ENCODE measurements at places on chromosomes 5 and 9.

- DNase-seq: no peak
Measured at GRCh38 chr9:132127888-132128534, 33.8 kb upstream of the NTNG2 start.

- no peak for DNase-seq
Measured at GRCh38 chr9:82313697-82314096, 325.1 kb downstream of the SPATA31D1 start.

GRCh38 chr5:171712616-171713015, 73.0 kb upstream of the SMIM23 start:
- no peak for DNase-seq

DNA sequence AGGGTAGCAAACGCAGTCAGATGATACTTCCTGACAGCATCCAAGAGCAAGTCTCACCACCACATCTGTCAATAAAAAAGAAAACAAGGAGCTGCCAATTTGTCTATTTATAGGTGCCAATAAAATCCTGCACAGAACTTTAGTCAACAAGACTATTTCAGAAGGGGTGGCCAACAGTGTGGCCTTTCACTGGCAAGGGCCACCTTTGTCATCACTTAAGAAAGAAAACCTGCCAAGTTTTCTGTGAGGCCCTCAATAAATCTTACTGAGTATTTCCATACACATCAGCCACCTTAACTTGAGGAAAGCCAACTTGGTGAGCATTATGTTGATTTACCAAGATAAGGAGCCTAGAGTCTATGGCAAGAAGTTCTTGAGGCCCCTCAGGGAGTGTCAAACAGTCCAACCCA, 312.3 kb downstream of the ENC1 start:
- DNase-seq: no peak

DNA sequence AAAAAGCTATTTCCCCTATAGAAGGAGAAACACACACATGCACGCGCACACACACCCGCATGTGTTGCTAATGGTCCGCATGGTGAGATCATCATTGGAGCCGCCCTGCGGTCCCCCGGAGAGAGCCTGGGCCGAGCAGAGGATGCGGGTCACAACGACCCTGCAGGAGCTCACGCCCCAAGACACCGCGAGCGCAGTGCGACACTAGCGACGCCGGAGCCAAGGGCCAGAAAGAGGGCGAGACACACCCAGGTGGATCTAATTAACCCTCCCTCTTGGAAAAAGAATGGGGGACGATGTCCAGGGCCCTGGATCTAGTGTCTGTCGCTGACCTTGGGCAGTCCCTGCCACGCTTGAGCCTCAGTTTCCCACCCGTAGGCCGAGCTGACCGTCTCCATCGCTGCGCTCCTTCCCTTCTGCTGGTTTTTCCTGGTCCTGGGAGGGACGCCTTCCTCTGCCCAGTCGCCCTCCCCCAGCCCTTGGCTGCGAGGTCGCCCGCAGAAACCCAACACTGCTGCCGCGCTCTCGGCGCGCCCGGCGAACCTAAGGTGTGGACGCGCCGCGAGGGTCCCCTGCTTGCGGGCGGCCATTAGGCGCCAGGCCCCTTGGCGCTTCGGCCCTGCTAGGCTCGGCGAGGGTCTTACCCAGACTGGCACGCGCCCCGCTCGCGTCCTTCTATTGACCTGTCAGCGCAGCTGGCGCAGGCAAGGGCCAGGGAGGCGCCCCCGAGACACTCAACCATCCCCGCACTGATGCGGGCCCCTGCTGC, 47.5 kb upstream of the RNF20 start:
- DNase-seq: peak; percentile 49

GRCh38 chr5:111755942-111756381, 1.0 kb downstream of the NREP start:
- peak; percentile 86 for DNase-seq

DNA sequence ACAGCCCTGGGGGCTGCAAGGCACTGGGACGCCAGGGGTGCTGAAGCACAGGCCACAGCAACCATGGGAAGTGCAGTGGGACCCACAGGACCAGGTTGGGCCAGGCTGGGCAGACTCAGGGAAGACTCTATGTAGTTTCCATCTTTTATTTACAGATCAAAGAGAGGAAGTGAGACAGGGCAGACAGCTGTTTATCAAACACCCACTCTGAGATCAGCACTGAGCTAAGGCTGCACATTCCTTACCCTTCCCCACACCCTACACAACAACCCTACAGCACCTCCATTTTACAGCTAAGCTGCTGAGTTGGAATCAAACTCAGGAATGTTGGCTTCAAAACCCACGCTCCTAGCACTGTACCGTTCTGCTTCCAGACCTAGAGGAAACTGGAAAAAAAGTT, 19.8 kb downstream of the BARHL1 start:
- DNase-seq: no peak

DNA sequence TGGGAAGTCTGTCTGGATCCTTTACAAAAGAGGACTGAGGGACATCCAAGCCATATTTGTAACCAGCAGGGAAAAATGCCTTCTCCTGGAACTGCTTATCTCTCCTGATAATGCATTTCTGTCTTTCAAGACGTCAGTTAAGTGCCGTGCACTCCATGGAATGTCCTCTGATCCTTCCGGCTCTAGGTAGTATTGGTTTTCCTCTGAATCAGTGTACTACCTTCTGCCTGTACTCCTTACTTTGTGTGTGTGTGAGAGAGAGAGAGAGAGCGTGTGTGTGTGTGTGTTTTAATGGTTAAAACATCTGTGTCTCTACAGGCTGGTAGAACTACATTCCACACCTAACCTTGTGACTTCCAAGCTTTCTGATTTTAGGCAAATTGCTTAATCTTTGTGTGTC, 89.9 kb downstream of the PIP5K1B start:
- DNase-seq: no peak

- no peak for DNase-seq
Measured at GRCh38 chr9:104177003-104177611, 83.0 kb downstream of the SMC2 start.

DNA sequence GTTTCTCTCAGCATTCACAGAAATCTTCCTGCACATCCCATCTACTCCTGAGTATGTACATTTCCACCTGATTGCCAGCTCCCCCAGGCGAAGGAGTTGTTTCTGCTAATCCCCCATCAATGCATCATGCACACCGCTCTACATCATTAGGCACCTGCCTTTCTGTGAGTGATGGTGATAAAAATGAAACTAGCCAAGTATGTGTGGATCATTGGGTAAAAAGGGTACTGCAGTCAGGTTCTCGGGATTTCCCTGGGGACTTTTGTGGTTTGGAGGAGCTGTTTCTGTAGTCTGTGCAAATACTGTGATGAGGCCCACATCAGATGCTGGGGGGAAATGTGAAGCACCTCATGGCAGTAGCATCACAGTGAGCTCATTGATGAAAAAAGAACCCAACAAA, 30.4 kb downstream of the CAMK4 start:
- no peak for DNase-seq

DNA sequence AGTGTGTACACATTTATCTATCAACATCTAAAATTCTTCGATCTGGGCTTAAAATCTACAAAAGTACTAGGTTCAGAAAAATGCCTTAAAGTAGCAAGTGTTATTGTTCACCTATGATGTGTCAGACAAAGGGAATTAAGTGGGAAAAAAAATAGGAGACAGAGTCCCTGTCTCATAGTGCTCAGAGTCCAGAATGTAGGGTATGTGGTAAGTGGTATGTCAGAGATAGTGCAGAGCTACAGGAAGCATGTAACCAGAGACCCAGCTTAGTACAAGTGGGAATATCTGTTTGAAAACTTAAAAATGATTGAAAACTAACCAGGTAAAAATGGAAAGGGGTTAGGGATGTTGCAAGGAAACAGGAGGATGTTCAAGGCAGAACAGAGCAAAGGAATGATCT, 482.8 kb downstream of the ELAVL2 start:
- no peak for DNase-seq
